Stimulated activated CD4-positive, alpha-beta T cell treated with anti-CD3 and anti-CD28 coated beads, TNF-alpha, amount 100 ng/mL, for 1 hour (primary cell): ENCODE measurements at places on chromosomes 16 and 17.

DNA sequence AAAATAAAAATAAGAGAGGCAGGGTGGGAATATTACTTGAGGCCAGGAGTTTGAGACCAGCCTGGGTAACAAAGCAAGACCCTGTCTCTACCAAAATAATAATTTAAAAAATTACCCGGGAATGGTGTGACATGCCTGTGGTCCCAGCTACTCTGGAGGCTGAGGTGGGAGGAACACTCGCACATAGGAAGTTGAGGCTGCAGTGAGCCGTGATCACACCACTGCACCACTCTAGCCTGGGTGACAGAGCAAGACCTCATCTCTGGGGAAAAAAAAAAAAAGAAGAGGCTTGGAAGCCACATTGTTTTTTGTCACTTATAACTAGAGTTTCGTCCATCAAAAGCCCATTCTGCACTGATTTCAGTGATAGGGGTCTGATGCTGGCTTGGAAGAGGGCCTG is 3.3 kb upstream of the TMEM235 start:
- no peak for DNase-seq

DNA sequence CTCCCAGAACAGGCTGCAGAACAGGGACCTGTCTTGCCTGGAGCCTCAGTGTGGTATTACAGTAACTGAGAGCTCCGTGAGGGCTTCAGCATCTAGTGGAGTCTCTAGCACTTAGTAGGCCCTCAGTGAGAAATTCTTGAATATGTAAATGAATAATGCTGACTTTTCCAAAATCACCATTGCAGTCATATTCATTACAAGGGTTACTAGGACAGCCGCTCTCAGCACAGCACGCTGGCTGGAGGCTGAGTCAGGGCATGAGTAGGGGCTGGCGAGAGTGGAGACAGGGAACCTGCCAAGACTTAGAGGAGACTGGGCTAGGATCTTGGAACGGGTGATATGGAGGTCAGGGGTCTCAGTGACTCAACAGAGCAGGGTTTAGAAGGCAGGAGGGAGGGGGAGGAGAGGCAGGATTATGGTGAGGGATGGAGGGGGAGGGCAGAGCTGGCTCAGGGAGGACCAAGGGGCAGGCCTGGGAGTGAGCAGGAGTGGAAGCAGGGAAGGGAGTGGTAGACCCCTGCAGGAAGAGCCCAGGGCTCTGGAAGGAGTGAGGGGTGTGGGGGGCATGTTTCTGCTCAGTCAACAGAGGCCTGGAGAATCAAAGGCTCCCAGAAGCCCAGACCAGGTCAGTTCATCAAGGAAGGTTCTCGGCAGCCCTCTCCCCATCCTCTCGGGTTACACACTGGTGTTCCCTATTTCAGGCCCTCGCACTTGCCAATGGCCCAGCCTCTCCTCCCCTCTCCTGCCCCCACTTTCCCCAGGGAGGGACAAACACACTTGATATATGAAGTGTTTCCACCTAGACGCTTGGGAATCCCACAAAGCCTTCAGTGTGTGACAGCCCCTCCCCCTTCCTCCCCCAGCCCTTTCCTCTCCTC is 42.3 kb downstream of the FZD2 start:
- DNase-seq: no peak

DNA sequence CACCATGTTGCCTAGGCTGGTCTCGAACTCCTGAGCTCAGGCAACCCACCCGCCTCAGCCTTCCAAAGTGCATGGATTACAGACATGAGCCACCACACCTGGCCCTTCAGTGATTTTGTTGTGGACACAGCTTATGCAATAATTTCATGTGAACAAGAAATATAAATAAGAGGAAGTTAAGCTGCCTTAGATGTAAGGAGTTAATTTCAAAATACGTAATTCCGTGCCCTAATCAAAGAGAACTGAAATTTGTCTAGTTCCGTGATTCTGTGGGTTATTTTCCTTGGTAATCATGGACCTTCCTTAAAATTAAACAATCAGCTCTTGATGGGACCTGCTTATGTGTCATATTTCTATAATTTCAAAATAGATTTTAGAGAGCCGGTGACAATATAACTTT is 11.9 kb downstream of the TVP23A start:
- DNase-seq: no peak

DNA sequence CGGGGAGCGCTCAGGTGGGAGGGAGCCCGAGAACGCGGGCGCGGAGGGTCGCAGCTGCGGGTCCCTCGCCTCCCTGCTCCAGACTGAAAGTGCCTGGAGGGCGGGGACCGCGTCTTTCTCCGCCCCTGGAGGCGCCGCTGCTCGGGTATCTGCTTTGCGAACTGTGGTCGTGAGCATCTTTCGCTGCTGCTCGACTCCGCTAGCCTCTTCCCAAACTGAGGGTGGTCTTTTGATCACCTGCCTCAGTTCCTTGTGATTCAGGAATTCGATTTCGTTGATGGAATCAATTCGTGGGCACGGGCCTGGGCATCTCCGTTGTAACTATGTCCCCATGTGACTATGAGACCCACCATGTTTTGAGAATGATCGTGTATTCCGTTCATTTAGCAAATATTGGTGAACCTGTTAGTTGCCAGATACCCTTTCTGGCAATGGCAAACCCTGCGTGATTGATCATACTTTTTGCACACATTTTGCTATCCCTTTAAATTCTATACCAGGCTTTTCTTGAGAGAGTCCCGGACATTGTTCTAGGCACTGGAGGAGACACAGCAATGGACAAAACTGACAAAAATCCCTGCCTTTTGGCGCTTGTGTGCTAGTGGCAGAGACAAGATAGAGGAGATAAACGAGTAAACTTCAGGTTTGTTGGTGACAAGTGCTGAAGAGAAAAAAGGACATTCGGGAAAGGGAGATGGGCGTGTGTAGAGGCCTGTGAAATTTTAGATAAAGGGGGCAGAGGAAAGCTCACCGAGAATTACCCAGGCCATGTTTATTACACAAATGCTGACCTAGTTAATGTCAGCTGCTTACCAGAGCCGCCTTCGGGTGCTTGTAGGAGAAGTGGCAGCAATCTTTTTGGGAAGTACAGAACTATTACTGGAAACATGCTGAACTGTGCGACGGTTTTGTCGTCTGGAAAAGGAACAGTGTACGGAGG is 948 bp downstream of the UTP18 start:
- no peak for DNase-seq

GRCh38 chr16:23952128-23952970 is 116.6 kb downstream of the PRKCB start:
- no peak for DNase-seq

DNA sequence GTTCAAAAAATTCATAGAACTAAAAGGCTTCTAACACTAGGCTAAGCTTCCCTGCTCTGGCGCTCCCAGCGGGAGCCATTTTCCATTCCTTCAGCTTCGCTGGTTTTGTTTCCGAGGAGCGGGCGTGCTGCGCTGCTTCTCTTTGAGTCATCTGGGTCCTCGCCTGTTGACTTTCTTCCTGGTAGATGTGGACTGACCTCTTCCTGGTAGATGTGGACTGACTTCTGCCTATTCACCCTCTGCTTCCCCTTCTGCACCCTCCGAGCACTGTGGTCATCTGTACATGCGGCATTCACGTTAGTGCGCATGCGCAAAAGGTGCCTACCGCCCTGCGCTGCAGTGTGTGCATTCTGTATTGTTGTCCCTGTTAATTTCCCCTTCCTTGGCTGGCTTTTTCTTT is 40.8 kb upstream of the SEC14L1 start:
- no peak for DNase-seq

DNA sequence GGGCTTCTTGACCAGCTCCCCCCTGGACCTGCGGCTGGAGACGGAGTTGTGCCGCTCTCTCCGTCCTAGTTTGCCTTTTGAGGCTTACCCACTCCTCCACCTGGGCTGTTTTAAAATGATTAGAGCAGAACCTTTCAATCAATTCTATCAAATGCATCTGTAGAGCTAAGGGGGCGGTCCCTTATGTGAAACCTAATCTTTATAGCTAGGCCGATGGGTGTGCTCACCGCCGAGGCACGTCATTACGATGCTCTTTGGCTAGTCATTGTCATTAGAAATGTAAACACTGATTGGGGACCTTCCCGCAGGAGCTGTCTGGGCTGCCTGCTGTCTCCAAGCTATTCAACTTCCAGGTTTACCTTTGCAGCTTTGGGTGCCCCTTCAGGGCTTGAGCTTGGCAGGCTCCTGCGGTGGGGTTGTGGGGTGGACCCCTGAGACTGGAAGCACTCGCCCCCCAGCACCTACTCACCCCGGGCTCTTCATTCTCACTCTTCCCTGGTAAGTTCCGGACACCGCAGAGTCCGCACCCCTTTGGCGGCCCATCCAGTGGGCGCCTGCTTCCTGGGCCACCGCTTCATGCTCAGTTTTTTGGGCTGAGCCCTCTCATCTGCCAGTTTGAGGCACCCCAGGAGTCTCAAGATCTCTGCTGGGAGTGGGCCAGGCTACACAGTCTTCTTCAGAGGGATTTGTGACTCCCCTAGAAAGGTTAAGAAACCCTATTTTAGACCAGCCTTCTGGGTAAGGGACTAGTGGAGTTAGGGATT is 20.9 kb upstream of the IL17C start:
- no peak for DNase-seq

- no peak for DNase-seq
Observed at GRCh38 chr16:57191056-57191571, 5.0 kb downstream of the RSPRY1 start.

- peak; percentile 68 for DNase-seq
Observed at GRCh38 chr17:42116705-42117396, 4.3 kb downstream of the KAT2A start.

DNA sequence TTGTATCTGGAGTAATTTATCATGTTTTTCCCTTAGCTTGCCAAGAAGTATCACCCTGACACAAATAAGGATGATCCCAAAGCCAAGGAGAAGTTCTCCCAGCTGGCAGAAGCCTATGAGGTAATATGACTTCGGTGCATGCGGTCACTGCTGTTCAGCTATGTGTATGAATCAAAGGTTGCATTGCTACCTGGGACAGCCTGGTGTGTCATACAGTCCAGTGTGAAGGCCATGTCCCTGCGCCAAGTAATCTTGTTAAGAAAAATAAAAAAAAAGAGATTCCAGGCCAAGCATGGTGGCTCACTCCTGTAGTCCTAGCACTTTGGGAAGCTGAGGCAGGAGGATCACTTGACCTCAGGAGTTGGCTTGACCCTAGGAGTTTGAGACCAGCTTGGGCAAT is 11.7 kb downstream of the DNAJA3 start:
- DNase-seq: no peak

DNA sequence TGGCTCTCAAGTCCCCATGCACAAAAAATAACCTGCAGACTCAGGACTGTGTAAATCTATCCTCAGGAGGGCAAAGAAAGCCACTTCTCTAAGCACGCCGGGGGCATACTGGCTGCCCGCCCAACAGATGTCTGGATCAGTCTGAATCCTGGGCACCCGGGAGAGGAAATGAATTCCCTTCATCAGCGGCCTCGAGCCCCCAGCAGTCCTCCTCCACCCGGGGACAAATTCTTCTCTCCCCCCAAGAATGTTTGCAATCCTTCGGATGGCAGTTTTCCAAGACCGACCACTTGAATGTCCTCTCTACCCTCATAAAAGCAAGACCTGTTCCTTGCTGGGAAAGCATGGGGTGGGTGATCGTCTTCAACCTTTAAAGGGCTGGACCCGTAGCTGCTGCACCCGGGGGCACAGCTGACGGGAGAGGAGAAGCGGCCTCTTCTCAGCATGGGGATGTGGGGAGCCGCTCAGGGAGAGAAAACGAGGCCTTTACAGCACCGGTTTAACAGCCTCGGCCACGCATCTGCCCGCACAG is 9.4 kb upstream of the MAP2K3 start:
- DNase-seq: no peak

DNA sequence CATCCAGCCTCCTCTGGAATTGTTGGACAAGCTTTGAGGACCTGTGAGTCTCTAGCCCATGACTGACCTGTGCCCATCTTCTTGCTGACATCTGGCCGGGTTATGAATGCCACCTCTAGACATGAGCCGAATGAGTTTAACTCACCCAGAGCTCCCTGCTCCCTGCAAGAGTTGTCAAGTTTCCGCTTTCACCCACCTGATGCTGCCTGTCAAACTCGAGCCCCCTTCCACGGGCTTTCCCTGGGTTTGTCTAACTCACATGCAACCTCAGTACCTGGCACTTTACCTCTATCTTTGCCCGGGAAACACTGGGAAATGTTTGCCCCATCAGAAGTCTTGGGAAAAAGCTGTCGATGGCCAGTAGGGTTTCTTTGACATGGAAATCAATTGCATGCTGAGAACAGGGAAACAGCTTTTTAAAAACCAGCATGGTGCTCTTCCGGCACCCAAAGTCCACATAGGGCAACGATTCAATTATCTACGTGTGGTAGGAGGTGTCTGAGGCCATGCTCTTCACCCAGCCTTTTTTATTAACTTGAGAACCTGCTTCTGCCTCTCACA is 33.8 kb upstream of the DNAH17 start:
- no peak for DNase-seq

- DNase-seq: no peak
Observed at GRCh38 chr17:31274252-31274651, 22.8 kb downstream of the OMG start.

DNA sequence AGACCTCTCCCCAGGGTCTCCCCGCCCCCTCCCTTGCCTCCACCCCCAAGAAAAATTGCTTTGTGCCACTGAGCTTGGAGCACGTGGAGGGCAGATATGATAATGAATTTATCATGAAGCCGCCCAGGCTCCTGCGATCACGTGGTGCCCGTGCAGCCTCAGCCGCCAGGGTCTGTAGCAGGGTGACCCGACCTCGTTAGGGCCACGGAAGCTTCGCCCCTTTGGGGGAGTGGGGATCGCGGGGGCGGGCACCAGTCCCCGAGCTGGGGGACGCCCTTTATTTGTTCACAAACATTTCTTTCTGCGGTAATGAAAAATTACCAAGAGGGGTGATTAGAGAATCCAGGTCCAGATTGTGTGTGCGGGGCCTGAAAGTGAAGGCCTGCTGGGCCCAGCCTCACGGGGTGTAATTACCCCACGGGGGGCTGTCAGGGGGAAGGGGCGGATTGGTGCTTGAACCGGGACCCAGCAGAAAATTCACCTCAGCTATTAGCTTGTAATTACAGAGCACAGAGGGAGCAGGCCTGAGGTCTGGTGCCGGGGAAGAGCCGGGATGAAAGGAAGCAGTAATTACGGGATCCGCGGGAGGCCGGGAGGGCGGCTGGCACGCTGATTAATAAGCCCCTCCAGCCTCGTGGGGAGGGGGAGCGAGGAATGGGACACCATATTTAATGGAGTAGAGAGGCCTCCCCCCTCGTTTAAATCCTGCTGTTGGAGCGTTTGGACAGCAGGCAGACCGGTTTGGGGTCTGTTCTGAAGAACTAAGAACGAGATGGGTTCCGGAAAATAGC is 13.3 kb downstream of the GSE1 start:
- DNase-seq: no peak

DNA sequence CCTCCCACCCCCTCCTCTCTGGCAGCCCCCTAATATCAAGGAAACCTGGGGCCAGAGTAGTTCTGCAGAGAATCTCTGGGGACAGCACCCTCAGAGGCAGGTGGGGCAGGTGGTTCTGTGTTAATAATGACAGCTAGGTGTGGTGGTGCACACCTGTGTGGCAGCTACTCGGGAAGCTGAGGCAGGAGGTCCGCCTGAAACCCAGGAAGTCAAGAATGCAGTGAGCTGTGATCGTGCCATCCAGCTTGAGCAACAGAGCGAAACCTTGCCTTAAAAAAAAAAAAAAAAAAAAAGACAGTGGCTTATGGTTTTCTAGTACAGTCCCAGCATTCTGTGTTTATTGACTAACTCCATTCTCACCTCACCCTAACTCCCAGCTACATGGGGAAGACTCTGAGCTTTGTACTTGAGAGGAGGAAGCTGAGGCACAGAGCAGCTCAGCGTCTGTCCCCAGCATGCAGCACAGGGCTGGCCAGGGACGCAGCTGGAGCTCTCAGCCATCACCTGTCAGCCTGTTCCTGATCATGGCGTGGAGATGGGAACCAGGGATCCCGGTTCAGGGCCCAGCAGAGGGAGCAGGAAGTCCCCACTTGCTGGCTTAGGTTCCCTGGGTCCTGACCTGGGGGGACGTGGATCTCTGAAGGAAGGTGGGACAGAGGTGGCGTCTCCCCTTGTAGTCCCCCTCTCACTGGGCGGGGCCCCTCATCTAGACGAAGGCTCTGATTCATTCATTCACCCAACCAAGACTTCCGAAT is 6.1 kb downstream of the DBNDD1 start:
- DNase-seq: no peak
